ENCODE measurements at places on chromosomes 4 and X. TPM values are rescaled to one million over a fixed set of nuclear protein-coding genes. Genes with fewer than 3 reads are reported as not detected.

The COX7B gene
- 155 TPM for total RNA-seq

GRCh38 chr4:117010671-117011070 is 74.7 kb downstream of the TRAM1L1 start:
- H3K36me3 ChIP-seq, result no peaks in the 10 kb centered on the region
- no peak overlapping the region for H3K27ac ChIP-seq
- no peak for DNase-seq
- H3K4me3 ChIP-seq, result no peak overlapping the region

DNA sequence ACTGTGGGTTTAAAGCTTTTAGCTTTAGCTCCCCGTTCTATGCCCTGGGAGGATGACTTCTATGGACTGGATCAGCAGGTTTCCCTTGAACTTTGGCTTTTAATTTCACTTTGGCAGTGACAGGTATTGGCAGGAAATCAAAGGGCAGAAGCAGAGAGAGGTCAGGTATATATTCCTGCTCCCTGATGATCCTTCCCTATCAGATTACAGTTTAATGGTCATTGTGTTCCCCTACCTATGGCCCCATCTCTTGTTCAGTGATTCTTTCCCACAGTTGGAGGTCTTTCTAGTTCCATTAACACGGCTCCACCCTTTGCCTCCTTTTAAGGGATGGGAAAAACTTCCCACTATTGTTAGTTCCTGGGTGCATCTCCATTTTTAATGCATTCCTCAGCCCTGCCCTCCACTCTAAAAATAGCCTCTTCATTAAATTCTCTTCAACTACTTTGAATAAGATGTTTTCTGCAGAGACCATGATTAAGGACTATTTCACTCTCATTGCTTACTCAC is 107.8 kb upstream of the TMEM47 start:
- H3K4me1 ChIP-seq, result no peaks in the 10 kb centered on the region
- H3K27ac ChIP-seq, result no peak overlapping the region
- H3K4me3 ChIP-seq, result no peak overlapping the region
- H3K36me3 ChIP-seq, result no peaks in the 10 kb centered on the region
- DNase-seq, result no peak

DNA sequence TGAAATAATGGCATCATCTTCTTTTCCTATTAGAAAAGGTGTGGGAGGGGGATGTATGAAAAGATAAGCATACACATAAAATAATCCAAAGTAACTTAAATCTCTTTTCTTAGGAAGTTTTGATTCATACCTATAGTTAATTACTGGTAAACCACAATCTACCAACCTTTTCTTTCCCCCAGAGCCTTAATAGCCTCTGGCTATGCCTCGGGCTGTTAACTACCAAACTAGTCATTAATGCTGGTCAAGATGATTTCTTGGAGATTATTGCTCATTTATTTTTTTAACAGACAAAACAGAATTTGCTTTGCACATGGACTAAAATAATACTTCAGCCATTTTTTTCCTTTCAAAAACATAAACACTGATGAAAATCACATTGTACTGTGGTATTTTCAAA is 16.9 kb downstream of the NAA11 start:
- H3K27me3 ChIP-seq, result no peaks in the 10 kb centered on the region
- no peaks in the 10 kb centered on the region for H3K4me1 ChIP-seq
- H3K36me3 ChIP-seq, result no peaks in the 10 kb centered on the region

DNA sequence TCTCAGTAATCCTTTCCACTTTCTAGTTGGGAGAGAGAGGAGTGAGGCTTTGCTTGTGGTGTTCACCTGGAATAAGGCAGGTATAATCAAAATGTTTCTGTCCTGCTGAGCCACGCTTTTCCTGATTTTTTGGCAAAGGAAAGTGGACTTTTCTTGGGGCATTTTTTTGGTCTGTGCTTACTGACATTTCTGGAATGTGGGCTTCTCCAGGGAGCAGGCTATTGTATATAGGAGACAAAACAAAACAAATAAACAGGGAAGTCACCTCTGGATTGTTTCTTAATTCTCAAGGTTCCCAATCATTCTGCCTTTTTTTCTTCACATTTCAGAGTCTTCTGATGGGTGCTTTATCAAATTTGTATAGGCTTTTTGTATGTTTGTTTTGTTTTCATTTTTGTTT is 25.7 kb upstream of the RP2 start:
- no peak for DNase-seq
- H3K4me1 ChIP-seq, result peaks cover 12% of the 10 kb centered on the region
- H3K36me3 ChIP-seq, result no peaks in the 10 kb centered on the region
- no peak overlapping the region for H3K27ac ChIP-seq

DNA sequence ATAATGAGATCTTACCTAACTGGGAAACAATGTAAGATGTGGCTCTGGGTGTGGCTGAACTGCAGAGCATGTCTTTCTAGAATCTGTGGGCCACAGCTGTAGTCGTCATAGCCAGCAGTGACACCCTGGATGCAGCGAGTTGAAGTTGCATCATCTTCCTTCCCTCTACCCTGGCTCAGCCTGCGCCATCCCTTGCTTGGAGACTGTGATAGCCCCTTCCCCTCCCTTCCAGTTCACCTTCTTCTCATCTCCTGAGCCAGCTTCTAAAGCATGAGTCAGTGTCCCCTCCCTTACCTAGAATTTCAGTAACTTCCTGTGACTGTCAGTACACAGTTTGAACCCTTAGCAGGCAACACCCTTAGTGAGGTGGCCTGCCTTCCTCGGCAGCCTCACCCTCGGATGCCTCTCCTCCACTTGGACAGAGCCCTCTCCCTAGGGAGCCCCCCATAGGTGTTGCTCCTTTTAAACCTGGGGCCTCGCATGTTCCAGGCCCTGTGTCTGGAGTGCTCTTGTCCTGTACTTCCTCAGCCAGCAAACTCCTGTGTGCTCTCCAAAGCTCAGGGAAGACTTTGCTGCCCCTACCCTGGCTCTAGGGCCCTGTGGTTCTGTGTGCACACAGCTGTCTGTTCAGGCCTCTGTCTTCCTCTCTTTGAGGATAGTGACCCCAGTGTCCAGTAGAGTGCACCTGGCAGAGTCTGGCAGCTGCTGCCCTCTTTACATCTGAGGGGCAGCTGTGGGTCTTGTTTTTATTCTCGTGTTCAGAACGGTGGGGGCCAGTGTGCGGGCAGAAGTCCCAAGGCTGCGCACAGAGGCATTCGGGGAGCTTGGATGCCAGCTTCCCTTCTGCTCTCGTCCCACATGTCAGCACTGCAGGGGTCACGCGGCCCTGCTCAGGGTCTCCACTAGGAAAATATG is 43.7 kb upstream of the TADA2B start:
- H3K4me1 ChIP-seq, result no peaks in the 10 kb centered on the region
- H3K27me3 ChIP-seq, result peaks cover 7% of the 10 kb centered on the region
- H3K4me3 ChIP-seq, result no peak overlapping the region
- H3K36me3 ChIP-seq, result peaks cover 38% of the 10 kb centered on the region

GRCh38 chr4:60002603-60003337 is 1197.4 kb upstream of the ADGRL3 start:
- H3K4me3 ChIP-seq, result no peak overlapping the region
- no peaks in the 10 kb centered on the region for H3K4me1 ChIP-seq
- H3K27ac ChIP-seq, result no peak overlapping the region
- no peak for DNase-seq
- H3K27me3 ChIP-seq, result no peaks in the 10 kb centered on the region
- no peaks in the 10 kb centered on the region for H3K36me3 ChIP-seq

The DRD5 gene
- total RNA-seq, result not detected

The DTHD1 gene
- total RNA-seq, result not detected

DNA sequence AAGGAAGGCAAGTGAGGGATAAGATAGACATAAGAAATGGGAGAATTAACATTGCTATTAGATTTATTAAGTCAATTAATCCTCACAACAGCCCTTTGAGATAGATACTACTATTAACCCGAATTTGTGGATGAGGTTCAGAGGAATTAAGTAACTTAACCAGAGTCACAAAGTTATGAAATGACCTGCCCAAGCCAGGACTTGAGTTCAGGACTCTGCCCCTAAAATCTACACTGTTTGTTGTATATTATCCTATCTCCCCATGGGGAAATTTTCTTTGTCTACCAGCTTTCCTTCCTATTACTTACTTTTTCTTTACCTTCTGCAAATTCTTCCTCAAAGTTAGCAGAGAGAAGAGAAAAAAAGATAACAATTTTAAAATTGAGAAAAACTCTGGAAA is 33.4 kb upstream of the UBQLN2 start:
- H3K4me1 ChIP-seq, result no peaks in the 10 kb centered on the region
- no peak for DNase-seq
- no peaks in the 10 kb centered on the region for H3K27me3 ChIP-seq
- H3K36me3 ChIP-seq, result no peaks in the 10 kb centered on the region

The GLOD5 gene
- not detected for total RNA-seq

The BCAP31 gene
- total RNA-seq, result 282 TPM

DNA sequence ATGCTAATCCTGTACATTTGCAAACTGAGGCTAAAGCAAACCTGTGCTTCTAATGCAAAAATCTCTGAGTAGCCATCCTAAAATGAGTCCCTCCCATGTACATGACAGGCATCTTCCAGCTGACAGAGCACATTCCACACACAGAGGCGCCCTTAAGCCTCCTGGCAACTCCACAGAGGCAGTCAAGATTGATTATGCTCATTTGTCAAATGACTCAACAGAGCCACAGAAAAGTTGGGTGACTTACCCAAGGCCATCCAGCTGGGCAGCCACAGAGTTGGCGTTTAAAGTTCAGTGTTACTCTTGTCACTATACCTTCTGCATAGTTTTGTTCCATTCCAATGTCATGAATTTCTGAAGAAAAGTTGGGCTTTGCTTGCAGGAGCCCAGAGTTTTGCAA is 394.6 kb upstream of the FGF13 start:
- H3K27ac ChIP-seq, result no peak overlapping the region
- peaks cover 9% of the 10 kb centered on the region for H3K4me1 ChIP-seq
- no peaks in the 10 kb centered on the region for H3K27me3 ChIP-seq
- DNase-seq, result no peak
- no peak overlapping the region for H3K4me3 ChIP-seq

The PNCK gene
- total RNA-seq, result 0.41 TPM

The S100G gene
- total RNA-seq, result not detected

GRCh38 chrX:136325377-136325776 is 24.6 kb downstream of the ADGRG4 start:
- peaks cover 3% of the 10 kb centered on the region for H3K4me1 ChIP-seq
- H3K36me3 ChIP-seq, result no peaks in the 10 kb centered on the region
- H3K27me3 ChIP-seq, result no peaks in the 10 kb centered on the region
- no peak overlapping the region for H3K4me3 ChIP-seq

The ERCC6L gene
- 1.7 TPM for total RNA-seq

- no peaks in the 10 kb centered on the region for H3K36me3 ChIP-seq
- no peaks in the 10 kb centered on the region for H3K4me1 ChIP-seq
- H3K4me3 ChIP-seq, result no peak overlapping the region
Measured at GRCh38 chr4:183783991-183784553, 121.0 kb upstream of the STOX2 start.

The NXF2B gene
- total RNA-seq, result 1.5 TPM

The PALLD gene
- 16.4 TPM for total RNA-seq

- no peak overlapping the region for H3K27ac ChIP-seq
- no peaks in the 10 kb centered on the region for H3K27me3 ChIP-seq
- DNase-seq, result no peak
- H3K4me1 ChIP-seq, result no peaks in the 10 kb centered on the region
- H3K4me3 ChIP-seq, result no peak overlapping the region
Measured at GRCh38 chrX:155005190-155005589, 17.3 kb downstream of the F8 start.

DNA sequence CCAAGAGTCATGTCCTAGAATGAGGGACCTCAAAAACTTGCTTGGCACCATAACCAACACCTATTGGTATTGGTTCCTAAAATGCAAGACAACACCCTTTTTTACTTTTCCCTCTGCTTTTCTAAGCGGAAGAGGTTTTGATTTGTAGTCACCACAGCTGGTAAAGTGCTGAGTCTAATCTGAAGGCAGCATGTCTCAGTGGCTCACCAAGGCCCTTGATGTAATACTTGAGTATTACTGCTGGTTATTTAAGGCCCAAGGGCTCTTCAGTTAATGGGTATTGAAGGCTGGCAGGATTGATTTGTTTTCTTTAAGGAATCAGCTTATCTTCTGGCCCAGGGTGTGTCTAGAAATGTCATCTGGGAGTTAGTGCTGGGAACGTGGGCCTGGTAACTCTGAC is 735.1 kb downstream of the GLUD2 start:
- H3K4me3 ChIP-seq, result no peak overlapping the region
- peaks cover 1% of the 10 kb centered on the region for H3K4me1 ChIP-seq
- no peak overlapping the region for H3K27ac ChIP-seq

GRCh38 chr4:24108567-24108966 is 218.7 kb upstream of the PPARGC1A start:
- peaks cover 2% of the 10 kb centered on the region for H3K27me3 ChIP-seq
- no peaks in the 10 kb centered on the region for H3K4me1 ChIP-seq
- no peak for DNase-seq
- H3K4me3 ChIP-seq, result no peak overlapping the region
- H3K36me3 ChIP-seq, result no peaks in the 10 kb centered on the region

GRCh38 chr4:76296286-76296820 is 10.2 kb upstream of the STBD1 start:
- no peak overlapping the region for H3K27ac ChIP-seq
- no peak overlapping the region for H3K4me3 ChIP-seq
- peaks cover 19% of the 10 kb centered on the region for H3K4me1 ChIP-seq
- no peak for DNase-seq

- H3K4me1 ChIP-seq, result no peaks in the 10 kb centered on the region
- no peak for DNase-seq
- H3K27ac ChIP-seq, result no peak overlapping the region
- H3K27me3 ChIP-seq, result peaks cover 2% of the 10 kb centered on the region
- H3K4me3 ChIP-seq, result no peak overlapping the region
Measured at GRCh38 chr4:146058531-146058930, 117.0 kb upstream of the LSM6 start.

DNA sequence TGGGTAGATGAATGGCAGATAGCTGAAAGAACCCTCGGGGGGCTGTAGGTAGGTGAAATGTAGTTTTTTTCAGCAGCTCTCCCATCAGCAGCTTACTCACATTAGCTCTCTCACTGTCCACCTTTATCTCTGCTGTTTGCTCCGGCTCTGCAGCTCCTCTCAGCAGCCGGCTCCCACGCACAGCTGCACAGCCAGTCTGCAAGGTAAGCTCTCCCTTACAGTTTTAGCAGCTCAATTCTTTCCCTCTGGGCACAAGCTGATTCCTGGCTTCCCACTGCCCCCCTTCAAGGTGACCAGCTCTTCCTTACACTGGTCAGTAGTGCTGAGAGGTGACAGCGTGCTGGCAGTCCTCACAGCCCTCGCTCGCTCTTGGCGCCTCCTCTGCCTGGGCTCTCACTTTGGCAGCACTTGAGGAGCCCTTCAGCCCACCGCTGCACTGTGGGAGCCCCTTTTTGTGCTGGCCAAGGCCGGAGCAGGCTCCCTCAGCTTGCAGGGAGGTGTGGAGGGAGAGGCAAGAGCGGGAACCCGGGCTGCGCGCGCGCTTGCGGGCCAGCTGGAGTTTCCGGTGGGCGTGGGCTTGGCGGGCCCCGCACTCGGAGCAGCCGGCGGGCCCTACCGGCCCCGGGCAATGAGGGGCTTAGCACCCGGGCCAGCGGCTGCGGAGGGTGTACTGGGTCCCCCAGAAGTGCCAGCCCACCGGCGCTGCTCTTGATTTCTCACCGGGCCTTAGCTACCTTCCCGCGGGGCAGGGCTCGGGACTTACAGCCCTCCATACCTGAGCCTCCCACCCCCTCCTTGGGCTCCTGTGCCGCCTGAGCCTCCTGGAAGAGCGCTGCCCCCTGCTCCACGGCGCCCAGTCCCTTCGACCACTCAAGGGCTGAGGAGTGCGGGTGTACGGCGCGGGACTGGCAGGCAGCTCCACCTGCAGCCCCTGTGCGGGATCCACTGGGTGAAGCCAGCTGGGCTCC is 393.6 kb downstream of the CENPC start:
- no peaks in the 10 kb centered on the region for H3K27me3 ChIP-seq
- H3K4me1 ChIP-seq, result no peaks in the 10 kb centered on the region
- H3K27ac ChIP-seq, result no peak overlapping the region
- no peaks in the 10 kb centered on the region for H3K36me3 ChIP-seq

- H3K27me3 ChIP-seq, result peaks cover 2% of the 10 kb centered on the region
- no peak for DNase-seq
- peaks cover 13% of the 10 kb centered on the region for H3K4me1 ChIP-seq
- peak overlapping the region; percentile 61 for H3K4me3 ChIP-seq
- H3K27ac ChIP-seq, result peak overlapping the region; percentile 15
Measured at GRCh38 chr4:188107931-188108843, 1.2 kb downstream of the TRIML2 start.

The FAM149A gene
- 0.33 TPM for total RNA-seq
